ENCODE measurements at places on chromosomes 2 and 18.

DNA sequence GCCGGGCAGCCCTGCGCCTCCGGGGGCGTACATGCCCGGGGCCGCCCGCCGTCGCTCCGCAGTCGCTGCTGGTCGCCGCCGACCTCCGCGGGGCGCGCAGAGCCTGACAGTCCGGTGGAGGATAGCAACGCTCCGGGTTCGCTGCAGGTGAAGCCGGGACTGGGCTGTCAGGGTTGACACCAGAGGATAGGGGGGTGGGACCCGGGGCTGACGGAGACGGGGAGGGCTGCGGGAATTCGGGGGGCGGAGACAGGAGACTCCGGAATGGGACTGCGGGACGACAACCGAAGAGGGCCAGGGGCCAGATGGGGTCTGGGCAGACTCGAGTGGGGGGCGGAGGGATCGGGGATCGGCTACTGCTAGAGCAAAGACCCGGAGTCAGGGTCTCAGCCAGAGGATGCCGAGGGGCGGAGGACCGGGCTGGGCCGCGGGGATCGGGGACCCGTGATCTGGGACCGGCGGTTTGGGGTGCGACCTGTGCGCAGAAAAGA lies 403 bp downstream of the TMEM127 start:
- no peak for DNase-seq

- no peak for DNase-seq
Observed at GRCh38 chr2:196238836-196239380, 67.5 kb upstream of the STK17B start.

GRCh38 chr18:46098616-46098933 lies 479 bp upstream of the ATP5F1A start:
- DNase-seq, result no peak

DNA sequence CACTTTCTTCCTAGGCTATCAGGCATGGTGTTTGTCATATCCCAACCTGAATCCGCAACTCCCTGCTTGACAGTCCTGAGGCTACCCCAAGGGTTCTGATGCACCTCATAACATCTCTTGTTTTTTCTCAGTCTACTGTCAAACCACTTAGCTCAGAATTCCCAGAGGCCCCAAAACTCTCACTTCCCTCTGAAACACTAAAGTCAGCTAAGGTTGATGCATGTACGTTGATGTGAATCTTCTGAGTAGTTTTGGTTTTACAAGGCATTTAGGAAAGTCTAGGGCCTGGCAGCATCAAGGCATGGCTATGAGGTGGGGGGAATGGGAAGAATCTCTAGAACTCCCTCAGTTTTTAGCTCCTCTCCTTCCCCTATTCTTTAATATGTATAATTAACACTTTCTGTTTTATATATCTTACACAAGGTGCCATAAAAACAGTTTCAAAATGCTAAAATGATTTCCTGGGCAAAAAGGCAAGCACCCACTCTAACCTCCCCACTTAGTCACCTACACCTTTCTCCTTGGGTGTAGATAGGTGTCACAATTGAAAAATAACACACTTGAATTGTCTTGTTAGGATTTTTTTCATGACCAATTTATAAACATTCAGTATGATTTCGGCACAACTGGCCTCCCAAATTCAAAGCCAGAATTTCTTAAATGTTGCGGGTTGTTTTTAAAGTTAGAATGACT lies 71.4 kb upstream of the TANK start:
- DNase-seq, result no peak

DNA sequence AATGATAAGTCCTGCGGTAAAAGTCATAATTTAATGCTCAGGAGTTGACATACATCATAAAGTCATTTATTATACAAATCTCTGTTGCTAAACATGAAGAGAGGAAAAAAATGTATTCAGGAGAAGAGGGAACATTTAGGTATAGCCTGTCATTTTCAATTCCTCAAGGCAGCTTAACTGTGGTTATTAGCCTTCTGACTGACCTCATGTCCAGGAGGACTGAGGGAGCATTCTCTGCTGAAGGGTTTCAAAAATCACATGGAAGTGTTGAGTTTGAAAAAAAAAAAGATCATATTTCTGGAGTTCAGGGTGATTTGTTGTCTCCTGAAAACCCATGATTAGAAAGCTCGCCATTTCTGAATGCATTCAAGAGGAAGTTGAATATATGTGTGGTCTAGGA lies 1371.1 kb upstream of the LRRTM1 start:
- DNase-seq, result no peak

- peak; percentile 27 for DNase-seq
Observed at GRCh38 chr2:170715932-170716777, 1.0 kb downstream of the SP5 start.

- DNase-seq, result no peak
Observed at GRCh38 chr2:65499216-65499615, 66.8 kb upstream of the SPRED2 start.

DNA sequence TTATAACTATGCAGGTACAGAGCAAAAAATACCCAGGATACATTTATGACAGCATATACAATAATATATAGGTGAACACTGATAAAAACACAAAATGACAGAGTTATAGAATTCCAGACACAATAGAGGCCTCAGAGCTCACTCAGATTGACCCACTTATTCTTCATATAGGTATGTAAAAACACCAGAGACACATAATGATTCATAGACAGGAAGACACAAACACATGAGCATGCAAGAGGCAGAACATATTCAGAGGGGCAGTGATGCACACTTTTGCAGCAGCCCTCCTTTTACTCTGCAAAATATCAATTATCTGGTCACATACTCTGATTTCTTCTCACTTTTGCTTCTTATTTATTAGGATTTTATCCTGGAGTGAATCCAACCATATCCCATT lies 633.3 kb upstream of the ACVR2A start:
- no peak for DNase-seq

GRCh38 chr2:191038741-191039140 lies 24.8 kb upstream of the STAT1 start:
- no peak for DNase-seq

DNA sequence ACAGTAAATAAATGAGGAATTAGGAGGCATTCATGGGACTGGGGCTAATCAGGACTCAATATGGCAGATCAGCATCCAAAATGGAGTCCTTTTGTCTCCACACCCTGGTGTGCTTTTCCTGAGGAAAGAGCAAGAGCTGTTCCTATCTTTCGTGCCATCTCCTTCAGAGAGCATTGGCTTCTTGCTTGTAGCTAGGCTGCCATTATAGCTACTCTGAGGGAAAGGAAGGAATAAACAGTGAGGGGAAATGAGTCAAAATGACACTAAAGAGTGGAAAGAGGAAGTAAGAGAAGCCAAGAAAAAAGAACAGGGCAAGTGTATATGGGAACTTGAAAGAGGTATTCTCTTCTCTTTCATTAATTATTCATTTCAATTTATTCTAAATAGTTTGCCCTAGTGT lies 8.4 kb upstream of the NMI start:
- no peak for DNase-seq

GRCh38 chr2:25720575-25720974 lies 47.2 kb upstream of the DTNB start:
- no peak for DNase-seq

- DNase-seq, result no peak
Observed at GRCh38 chr2:42941633-42942176, 149.3 kb upstream of the HAAO start.

- DNase-seq, result no peak
Observed at GRCh38 chr2:229335877-229336346, 64.8 kb upstream of the PID1 start.

DNA sequence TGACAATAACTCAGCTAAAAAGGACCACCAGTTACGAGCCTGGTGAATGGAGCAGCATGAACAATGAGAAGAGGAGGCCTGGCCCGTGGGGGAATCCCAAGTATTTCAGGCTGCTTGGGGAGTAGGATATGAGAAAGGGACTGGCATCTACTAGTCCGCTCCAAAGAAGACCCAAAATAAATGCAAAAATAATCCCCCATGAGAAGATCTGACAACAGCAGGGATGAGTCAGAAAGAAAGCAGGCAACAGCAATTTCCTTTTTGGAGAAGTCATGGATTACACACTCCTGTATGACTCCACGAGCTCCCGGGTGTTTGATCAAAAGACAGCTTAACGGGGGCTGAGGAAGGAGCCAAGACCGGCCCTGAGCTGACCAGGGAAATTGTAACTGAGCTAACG lies 111.4 kb downstream of the SOX11 start:
- DNase-seq, result no peak

DNA sequence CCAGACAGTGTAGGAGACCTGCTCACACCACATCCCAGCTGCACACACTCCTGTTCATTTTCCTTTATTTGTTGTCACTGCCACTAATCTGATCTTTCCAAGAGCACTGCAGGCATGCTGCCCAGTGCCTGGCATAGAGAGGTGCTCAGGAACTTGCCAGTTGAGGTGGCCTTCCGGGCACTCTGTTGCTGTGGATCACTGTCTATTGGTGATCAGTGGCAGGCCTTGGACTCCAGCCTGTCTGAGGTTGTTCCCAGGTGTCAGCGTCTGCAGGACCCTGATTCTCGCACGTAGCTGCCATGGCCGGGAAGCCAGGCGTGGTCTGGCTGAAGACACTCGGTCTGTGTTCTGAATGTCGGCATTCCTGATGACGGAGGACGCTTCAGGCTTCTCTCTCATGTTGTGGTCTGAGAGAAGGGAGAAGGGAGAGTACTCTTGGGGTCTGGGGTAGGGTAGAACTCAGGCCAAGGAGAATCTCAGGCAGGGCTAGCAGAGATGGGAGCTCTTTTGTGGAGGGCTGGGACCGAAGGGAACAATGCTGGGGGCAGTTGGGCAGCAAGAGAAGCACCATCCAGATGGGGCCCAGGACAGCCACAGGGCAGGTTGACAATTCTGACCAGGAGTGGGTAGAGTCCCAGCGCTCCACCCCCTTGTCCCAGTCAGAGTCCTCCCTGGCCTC lies 240.9 kb downstream of the MYCN start:
- no peak for DNase-seq

DNA sequence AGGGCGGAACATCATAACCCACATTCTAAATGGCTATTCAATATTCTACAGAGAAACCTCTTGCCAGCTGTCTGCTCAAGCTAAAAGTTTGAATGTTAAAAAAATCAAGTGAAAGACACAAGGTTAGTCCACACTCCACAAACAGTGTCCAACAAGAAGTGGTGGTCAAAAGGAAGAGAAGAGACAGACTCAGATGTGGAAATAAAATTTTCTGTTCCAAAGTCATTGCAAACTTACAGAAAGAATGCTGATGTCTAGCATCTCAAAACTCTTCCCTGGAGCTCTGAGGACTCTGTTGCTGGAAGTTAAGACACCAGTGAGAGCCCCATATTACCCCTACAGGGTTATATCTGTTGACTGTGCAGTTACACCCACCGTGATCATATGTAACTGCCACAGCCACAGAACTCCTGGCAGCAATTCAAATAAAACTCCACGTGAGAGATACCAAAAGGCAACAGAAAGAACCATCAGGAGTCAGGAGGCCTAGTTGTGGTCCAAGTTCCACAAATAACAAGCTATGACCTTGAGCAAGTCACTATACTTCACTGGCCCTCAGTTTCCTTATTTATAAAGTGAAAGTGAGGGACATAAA lies 60.9 kb downstream of the AAK1 start:
- no peak for DNase-seq

DNA sequence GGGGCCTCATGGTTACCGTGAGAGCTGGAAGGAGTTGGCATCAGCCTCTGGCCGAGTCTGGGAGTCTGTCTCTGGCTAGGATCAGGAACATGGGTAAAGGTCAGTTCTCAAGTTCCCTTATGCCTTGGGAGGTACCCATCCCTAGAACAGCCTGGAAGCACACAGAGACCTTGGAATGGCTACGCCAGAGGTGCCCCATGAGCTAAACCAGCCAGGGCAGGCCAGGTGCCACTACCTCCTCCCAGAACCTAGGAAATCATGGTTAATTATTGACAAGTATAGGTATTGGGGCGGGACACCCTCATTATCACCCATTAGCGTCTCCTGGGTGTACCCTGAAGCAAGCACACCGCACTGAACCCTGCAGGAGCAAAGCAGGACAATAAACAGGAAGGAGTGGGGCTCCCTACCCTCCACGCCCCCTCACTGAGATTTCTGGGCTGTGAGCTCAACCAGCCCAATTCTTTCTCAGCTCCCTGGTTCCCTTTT lies 3.0 kb upstream of the ASPRV1 start:
- no peak for DNase-seq

DNA sequence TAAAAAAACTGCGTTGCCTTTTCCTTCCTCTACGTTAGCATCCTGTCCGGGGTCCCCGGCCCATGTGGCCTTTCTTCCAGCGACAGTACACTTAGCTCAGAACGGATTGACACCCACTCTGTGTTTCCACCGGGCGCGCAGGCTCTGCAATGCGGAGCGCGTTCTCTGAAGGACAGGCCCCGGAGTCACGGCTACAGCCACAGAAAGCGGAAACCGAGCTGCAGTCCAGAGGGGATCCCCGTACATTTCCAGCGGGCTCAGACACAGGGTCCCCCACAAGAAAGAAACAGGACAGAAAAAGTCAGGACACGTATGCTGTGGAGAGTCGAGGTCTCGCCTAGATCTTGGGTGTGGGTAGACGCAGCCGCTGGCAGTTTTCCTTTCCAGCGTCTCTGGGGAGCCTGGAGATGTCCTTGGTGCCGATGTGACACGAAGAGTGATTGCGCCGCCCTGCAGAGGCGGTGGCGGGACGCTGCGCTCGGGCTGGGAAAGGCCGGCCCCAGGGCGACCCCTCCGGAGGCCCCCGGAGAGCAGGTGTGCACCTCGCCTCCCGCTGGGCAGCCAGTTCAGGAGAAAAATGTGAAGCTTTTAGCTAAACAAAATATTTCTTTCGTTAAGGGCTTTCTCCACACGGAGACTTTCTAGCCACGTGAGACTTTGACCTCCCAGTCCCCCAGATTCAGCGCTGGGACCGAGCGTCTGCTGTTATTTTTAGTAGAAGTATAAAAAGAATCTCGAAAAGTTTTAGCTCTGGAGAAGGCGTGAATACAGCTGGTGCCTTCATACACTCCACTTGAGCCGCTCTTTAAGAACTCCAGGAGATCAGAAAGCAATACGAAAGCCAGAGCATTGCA lies 1.3 kb upstream of the ACKR3 start:
- DNase-seq, result no peak

DNA sequence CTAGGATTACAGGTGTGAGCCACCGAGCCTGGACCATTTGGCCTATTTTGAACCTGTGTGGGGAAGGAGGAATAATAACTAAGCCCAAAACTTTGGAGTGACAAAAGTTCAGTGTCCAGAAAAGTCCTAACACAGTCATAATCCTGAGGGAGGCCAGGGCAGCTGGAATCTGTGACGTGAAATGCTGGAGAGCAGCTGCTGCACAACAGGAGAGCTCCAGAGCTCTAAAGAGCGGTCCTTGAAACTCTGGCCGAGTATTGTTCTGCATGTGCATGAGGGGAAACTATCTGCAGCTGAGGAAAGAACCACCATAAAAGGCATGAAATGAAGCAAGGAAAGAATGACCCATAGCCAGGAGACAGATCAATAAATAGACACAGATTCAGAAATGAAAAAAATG lies 27.8 kb downstream of the HADHA start:
- DNase-seq, result no peak
